A549 (cell line): ENCODE measurements at places on chromosomes 16 and 17.
A peak's percentile ranks its signal among the peaks of the same experiment; 100 is the strongest.

- DNase-seq, result no peak
Measured at GRCh38 chr17:71316176-71316897, 804.5 kb upstream of the SOX9 start.

DNA sequence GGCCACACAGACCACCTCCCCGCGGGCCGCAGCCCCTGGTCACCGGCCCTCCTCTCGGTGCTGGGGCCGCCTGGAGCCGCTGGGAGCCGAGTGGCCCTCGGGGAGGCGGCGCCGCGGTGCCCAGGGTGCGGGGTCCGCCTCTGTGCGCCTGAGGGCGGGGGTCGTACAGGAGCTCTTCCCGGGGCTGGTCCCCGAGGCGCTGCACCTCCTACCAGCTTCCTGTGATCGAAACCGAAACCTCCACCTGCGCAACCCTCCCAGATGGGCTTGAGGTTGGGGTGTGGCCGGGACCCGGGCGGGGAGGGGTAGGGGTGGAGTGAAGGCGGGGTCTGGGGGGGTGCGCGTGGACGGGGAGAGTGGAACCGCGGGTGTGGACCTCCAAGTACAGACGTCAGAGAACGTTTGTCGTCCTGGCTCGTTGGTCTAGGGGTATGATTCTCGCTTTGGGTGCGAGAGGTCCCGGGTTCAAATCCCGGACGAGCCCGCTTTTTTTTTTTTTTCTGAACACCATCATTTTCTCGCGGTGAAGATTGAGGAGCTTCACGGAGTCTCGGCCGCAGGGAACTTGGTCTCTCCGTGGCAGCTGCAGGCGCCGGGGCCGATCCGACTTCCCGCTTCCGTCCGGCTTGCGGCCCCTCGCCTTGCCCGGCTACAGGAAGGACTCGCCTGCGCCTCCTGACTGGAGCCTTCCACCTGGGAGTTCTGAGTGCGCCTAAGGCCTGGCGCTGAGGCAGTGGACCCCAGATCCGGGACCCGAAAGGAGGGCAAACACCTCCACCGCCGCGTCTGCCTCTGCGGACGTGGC lies 23.9 kb downstream of the ZNF213 start:
- DNase-seq, result peak; percentile 94

- no peak for DNase-seq
Measured at GRCh38 chr17:44501866-44502375, 1.3 kb downstream of the GPATCH8 start.

GRCh38 chr17:68346448-68346847 lies 55.2 kb downstream of the ARSG start:
- no peak for DNase-seq

- peak; percentile 21 for DNase-seq
Measured at GRCh38 chr16:29307598-29308507, 98.7 kb downstream of the NPIPB11 start.

GRCh38 chr17:56359518-56359917 lies 206.2 kb downstream of the ANKFN1 start:
- DNase-seq, result no peak

DNA sequence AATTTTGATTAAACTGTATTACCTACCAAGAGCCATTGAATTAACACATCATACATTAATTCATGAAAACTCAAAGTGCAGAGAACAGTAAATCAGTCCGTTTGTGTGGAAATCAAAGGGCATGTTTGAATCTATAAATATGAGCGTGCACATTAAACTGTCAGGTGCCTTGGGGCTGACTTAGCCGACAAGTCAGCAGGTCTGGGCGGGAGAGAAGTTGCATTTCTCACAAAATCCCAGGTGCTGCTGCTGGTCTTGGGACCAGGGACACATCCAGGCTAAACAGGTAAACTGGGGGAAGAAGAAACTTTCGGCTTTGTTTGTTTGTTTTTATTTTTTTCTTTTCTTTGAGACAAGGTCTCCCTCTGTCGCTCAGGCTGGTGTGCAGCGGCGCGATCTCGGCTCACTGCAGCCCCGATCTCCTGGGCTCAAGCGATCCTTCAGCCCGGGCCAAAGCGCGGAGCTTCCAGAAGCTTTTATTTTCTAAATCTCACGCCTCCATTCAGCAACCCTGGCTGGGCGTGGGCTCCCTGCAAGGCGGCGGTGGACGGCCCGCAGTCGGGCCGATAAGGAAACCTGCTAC lies 213.9 kb downstream of the MRTFB start:
- DNase-seq, result peak; percentile 82

DNA sequence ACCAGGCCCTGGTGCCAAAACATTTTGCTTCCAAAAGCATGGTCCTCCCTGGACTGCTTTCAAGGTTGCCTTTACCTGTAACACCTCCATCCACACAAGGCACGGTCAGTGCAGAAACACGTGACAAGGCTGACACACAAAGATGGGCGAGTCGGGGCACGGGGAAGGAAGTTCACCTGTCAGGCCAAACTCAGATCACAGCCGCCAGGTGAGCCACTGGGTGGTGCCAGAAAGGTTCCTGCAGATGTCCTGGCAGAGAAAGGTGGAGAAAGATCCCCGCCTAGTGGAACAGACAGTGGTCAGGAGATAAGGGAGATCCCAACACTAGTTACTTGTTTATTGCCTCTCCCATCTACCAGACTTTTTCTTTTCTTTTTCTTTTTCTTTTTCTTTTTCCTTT lies 155.3 kb downstream of the AIPL1 start:
- DNase-seq, result no peak

DNA sequence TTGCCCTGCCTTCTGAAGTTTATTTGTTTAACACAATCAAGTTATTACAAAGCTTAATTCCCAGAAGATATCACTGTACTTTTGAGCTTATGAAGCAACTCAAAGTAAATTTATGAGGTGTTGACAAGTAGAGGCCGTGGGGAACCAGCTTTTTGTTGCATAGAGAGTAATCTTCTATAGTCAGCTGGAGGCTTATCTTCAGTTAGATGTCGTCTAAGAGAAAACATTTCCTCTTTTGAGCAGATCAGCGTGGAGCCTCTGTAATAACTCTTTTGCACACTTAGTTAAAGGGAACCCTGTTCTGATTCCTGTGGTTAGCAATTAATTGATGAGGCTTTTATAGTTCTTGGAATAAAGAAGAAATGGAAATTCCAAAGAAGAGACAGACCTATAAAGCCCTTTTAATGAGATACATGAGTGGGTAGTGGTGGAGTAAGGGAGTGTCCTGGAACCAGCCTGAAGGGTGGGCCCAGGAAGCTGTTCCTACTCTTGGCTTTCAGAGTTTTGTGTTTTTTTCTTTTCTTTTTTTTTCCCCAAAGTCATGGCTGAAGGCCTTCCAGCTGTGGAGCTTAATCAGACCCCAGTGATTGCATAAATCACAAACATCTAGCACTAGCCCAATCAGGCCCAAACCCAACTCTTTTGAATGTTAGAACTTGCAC lies 28.9 kb upstream of the MAP3K14 start:
- no peak for DNase-seq

DNA sequence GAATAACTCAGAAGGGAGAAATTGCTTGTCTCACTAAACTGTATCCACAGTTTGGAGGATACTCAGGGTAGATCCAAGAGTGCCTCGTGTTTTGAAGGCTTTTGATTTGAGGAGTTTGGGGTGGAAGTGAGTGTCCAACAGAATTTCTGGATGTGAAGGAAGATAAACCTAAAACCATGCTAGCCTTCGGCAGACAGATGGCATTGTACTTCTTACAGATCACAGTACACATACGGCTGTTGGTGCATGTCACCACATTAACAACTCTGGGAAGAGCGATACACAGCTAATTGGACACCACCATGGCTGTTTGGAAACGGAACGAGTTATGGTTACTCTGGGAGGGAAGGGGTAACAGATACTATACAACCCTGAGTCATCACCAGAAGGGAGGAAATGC lies 420.4 kb downstream of the GRIN2A start:
- no peak for DNase-seq

DNA sequence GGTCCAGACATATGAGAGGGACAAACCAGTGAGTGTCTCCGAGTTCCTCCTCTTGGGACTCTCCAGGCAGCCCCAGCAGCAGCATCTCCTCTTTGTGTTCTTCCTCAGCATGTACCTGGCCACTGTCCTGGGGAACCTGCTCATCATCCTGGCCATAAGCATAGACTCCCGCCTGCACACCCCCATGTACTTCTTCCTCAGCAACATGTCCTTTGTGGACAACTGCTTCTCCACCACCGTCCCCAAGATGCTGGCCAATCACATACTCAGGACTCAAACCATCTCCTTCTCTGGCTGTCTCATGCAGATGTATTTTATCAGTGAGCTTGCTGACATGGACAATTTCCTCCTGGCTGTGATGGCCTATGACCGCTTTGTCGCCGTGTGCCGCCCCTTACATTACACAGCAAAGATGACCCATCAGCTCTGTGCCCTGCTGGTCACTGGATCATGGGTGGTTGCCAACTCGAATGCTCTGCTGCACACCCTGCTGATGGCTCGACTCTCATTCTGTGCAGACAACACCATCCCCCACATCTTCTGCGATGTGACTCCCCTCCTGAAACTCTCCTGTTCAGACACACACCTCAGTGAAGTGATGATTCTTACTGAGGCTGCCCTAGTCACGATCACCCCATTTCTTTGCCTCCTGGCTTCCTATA lies 19.2 kb downstream of the ZNF200 start:
- DNase-seq, result no peak

DNA sequence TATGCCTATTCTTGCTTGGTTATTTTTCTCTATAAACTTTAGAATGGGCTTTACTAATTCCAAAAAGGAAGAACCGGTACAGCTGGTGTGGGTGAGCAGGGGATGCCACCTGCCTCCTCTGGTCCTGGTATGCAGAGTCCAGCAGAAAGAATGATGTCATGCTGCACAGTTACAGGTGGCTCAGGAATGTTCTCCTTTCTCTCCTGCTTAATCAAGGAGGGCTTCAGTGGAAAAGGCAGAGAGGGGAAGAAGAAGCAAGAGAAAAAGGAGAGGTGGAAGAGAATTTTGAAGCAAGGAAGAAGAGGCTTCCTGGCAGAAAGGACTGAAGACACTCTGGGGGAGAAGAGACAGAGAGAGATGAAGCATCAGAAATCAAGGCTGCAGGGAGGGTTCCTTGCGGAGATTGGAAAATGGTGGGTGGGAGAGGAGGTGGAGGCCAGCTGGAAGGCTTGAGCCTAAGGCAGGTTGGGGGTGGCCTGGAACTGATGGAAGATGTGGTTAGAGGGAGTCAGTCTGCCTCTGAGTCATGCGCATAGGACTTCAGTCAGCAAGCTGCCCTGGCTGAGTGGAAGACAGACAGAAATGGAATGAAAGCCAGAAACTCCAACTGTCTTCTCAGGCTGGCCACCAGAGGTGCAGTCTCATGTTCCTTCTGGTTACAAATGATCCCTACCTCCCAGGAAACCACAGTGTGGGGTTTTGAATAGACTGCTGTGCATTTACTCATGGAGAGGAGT lies 64.6 kb upstream of the CRHR1 start:
- DNase-seq, result peak; percentile 77

- no peak for DNase-seq
Measured at GRCh38 chr16:7709186-7709585, 376.5 kb downstream of the RBFOX1 start.

DNA sequence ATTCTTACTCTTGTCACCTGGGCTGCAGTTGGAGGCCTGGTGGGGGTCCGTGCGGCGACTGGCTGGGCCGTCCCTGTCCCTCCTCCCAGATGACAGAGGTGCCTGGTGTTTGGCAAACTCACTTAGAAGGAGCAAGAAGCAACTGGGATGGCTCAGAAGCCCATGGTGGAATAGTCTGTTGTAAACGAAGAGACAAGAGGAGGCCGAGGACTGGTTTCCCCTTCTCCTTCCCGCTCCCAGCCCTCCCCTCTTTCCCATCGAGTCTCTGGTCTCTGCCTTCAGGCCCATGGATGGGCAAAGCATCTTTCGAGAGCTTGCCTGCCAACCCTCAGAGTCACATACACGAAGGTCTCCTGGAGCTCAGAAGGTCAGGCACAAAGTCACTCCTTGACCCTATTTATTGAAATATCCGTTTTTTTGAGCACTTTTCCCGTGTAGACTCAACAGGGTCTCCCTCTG lies 364.4 kb downstream of the SEC14L1 start:
- no peak for DNase-seq

DNA sequence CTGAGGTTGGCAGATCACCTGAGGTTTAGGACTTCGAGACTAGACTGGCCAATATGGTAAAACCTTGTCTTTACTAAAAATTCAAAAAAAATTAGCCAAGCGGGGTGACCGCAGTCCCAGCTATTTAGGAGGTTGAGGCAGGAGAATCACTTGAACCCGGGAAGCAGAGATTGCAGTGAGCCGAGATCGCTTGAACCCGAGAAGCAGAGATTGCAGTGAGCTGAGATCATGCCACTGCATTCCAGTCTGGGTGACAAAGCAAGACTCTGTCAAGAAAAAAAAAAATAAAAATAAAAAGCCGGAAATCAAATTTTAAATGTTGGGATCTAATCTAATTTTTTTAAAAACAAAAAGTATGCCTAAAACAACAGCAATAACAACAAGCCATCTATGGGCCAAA lies 56.3 kb downstream of the ABCC1 start:
- no peak for DNase-seq
